Hematopoietic multipotent progenitor cell (in vitro differentiated cells): ENCODE measurements at places on chromosomes 3 and 15.

GRCh38 chr15:49902685-49903501 lies 216.1 kb downstream of the ATP8B4 start:
- no peak for DNase-seq

DNA sequence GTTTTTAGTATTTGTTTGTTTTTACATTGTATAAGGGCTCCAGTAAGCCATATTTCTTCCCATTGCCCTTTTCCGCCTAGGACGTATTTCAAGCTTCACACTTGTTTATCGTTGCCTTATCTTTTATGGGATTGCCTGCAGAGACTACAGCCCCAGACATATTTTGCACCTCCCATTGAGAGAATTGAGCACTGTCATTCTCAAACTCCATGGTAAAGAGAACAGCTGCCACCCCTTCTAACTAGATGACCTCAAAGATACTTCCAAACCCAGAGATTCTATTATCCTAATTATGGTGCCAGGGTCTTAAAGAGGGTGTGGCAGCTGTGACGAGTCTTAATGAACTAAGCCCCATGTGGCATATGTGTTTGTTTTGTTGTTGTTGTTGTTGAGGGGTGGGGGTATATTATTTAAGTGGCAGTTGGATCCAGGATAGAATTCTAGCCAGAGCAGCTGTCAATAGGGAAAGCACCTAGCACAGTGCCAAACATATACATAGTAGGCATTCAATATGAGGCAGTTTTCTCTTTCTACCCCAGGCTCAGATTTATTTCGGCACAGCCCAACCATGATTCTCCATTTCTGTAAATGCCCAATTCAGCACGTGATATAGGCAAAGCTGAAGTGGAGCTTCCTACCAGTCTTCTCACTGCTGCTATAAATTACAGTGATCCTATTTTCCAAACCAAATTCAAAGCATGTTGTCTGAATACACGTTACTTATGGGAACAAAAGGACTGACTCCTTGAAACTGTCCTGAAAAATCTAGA lies 932 bp upstream of the TP53BP1 start:
- no peak for DNase-seq

- no peak for DNase-seq
Observed at GRCh38 chr15:89098281-89098680, 10.0 kb downstream of the ABHD2 start.

GRCh38 chr15:58631319-58631718 lies 118.2 kb downstream of the ADAM10 start:
- DNase-seq = no peak

DNA sequence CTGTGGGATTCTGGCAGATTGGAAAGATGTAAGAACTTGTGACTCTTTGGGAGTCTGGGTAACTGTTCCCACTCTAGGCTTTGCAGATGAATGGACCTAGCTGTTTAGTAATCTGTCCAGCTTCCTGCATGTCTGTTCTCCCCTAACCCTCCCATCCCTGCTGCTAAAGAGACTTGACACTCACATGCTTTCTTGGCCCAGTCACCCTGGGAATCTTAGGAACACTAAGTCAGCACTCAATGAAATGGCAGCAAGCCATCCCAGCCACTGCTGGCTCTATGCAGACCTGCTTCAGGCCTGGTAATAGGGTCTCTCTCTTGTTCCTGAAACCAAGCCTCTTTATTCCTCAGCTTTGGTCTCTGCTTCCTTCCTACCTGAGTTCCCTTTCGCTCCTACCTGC lies 63.7 kb upstream of the THSD4 start:
- DNase-seq = no peak

GRCh38 chr3:116135457-116136085 lies 309.7 kb downstream of the LSAMP start:
- no peak for DNase-seq

DNA sequence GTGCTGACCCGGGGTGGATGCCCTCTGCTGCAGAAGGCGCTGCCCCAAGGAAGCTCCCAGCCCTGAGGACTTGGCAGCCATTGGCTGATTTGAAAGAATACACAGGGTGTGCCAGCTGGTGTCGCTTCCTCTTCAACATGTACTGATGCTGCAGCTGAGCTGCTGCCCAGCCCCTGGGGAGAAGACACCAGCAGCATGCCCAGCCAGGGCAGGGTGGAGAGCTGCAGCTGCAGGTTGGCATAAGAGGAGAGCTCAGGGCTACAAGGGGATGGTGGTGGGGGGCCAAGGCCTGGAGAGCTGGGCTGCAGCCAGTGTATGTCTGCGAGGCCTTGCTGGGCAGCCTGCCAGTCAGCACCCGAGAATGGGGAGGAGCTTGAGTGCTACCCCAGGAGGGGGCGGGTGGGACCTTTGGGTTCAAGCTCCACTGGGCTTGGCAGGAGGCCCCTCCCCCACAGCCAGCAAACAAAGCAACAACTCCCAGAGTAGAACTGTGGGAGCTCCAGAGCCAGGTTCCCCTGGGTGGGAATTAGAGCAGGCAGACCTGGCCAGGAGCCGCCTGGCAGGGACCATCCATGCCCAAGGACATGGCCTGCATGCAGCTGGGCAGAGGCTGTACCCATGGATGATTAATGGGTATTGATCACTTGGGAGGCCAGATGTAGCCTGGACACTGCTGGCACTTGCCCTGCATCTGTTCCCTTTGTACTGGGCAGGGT lies 9.2 kb upstream of the SEMA4B start:
- DNase-seq = no peak

DNA sequence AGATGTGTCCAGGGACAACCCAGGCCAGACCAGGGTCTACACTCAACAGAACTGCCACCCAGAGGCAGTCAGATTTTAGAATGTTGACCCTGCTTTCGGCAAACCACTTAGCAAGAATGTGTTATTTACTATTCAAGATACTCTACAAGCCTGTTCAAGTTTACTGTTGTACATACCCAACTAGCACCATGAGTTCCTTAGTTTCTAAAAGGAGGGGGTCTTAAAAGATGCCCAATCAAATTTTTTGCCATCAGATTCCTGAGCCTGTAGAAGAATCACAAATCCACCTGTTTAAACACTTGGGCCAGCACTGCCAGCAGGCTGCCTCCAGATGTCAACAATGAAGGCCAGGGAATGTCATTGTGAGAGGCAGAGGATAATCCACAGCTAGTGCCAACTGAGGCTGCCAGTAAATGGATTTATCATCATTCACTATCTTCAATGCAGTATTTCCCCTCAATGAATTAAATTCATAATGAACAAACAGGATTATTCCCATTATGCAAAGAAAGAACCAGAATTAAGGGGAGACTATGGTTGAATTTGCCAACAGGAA lies 43.5 kb upstream of the SNRPA1 start:
- no peak for DNase-seq

- DNase-seq = no peak
Observed at GRCh38 chr3:97942801-97943546, 29.3 kb downstream of the RIOX2 start.

- peak; percentile 70 for DNase-seq
Observed at GRCh38 chr15:42059661-42060476, 34.5 kb downstream of the PLA2G4D start.

DNA sequence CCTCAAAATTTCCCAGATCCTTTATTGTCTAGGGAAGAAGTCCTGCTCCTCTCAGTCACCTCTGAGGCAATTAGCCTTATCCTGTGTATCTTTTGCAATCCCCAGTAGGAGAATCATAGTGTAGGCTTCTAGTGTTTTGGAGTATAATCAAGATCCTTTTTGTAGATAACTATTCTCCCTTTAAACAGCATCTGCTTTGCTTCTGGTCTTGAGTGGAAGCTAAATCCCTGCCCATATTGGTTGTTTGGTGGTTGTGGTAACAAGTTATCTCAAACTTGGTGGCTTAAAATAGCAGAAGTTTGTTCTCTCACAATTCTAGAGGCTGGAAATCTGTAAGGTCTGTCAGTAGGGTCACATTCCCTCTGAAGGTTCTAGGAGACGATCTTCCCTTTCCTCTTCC lies 217.5 kb upstream of the RASGRP1 start:
- DNase-seq = no peak

GRCh38 chr3:30193625-30194044 lies 412.8 kb upstream of the TGFBR2 start:
- no peak for DNase-seq

GRCh38 chr3:109887293-109887692 lies 549.9 kb upstream of the DPPA4 start:
- no peak for DNase-seq

GRCh38 chr3:132623646-132624045 lies 26.6 kb downstream of the ACKR4 start:
- DNase-seq = no peak

- DNase-seq = peak; percentile 13
Observed at GRCh38 chr15:41695750-41696436, 35.7 kb downstream of the MGA start.

DNA sequence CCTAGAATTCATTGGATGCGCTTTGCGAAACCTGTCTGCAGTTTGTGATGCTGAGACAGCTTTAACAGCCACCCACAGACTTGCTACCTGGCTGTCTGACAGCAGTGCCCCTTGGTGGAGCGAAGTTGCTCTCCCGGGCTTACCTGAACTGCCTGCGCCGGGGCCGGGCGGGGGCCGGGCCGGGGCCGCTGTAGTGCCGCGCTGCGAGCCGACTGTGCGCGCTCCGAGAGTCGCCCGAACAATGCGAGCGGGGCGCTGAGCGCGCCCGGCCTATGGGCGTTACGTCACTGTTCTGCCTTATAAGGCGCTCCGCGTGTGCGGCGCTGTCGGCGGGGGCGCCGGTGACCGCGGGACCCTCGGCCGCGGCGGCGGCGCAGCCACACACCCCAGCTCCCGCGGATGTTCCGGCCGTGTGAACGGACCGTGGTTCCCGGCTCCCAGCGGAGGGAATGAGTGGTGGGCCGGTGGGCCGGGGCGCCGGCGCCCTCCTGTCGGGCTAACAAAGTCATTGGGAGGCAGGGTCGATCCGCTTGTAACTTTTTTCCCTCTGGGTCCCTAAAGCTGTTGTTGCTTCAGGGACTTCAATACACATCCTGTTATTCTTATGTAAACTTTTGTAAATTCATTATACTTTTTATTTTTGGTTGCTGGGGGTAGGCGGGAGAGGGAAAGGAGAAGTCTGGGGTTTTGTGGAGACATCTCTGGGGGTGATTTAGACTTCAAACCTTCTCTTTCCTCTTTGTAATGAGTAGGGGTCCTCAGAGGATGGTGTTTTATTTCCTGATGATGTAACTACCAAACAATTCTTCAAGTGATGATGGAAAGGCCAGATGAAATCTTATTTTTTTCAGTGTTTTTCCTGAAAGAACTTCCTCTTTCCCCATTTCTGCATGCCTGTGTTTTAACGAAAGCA lies 58.5 kb downstream of the CMSS1 start:
- DNase-seq = peak; percentile 46

DNA sequence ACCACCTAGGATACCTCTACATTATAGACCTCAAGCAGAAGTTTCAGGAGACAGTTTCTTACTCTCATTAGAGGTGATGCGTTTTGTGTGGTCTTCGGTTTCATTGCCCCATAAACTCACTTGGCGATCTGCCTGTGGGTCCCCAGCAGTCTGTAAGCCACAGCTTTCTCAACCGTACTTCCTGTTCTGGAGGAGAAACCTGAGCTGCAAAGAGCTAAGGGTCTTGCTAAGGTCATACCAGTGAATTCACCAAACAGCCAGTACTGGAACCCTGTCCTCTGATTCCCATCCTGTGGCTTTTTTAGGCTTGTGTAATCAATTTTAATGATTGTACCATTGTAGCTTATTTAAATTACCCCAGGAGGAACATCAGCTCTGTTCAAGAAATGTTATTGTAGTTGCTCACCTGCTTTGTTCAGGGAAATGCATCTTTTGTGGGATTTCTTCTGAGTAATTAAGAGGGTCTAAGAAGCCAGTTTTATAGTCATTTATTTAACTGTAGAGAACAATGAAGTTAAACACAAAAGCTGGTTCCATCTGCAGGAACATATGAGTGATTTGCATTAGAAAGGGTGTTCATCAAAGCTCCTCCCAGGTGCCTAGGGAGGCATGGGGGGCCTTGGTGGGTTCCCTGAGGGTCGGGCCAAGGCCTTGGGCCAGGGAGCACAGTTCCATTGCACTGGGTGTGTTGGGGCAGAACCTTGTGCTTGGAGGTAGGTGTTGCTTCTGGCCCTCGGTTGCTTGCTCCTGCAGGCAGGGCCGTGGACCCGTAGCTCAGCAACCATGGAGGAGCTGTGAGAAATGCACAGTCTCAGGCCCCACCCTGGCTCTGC lies 69.6 kb downstream of the APBA2 start:
- peak; percentile 45 for DNase-seq

DNA sequence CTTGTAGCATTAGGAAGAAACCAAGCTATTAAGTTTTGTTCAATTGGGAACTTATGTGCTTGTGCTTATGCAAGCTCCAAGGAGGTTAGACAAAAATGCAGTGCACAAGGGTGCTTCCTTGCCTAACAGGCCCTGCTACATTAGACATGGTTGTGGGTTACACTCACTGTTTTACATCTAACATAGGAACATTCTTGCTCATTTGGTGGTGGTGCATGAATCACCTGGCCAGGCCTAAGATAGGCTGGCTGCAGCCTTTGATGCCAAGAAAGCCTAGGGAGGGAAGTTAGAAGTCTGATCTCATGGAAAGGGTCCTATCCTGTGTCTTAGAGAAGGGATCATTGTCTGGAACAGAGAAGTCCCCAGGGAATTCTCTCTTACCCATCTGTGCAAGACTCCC lies 43.5 kb downstream of the CA12 start:
- no peak for DNase-seq

DNA sequence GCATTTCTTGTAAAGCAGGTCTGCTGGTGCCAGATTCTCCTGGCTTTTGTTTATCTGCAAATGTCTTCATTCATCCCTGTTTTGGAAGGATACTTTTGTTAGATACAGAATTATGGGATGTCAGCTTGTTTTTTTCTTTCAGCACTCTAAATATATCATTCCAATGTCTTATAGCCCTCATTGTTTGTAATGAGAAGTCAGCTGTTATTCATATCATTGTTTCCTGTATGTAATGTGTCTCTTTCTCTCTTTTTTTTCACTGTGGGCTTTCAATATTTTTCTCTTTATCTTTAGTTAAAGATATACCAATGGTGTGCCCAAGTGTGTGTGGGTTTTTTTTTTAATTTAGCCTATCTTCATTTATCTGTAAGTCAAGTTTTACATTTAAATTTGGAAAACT lies 65.6 kb upstream of the DCP1A start:
- no peak for DNase-seq

DNA sequence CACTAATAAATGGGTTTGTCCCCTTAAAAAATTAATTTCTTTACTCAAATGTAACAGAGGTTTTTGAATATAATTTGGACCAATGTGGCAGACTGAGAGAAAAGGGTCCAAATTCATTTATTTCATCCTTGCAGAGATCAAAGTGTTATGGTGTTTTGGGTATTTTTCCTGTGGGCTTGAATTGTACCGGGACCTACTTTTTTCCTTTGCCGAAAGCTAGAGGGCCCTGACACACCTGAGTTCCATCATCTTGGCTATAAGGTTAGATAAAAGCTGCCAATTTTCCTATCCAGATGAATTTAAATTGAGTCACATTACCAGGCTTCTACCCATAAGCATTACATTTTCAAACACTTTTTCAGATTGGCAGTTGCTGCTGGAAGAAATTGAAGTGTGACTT lies 908 bp downstream of the CCNB2 start:
- no peak for DNase-seq

GRCh38 chr15:79233236-79233635 lies 49.3 kb upstream of the ANKRD34C start:
- DNase-seq = no peak

- DNase-seq = no peak
Observed at GRCh38 chr15:76070921-76071635, 11.3 kb downstream of the TMEM266 start.

GRCh38 chr3:178195824-178196223 lies 340.4 kb upstream of the KCNMB2 start:
- no peak for DNase-seq
